GM12865 (cell line): ENCODE measurements at places on chromosomes 1 and 21.

DNA sequence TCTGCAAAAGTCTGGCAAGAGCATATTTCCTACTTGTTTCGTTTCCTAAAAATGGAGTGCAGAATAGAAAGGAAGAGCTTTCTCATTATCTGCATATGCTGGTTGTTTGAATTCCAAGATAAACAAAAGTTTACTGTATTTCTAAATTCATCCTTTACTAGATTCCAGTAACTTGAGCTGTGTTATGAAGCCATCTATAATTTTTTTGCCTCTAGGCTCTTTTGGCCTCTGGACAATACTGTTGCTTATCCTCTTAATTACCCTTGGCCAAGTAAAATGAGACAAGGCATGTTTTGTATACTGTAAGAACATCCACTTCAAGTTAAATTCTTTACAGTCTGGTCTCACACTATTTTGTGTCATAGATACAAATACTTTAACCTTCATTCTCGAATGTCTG is 45.6 kb upstream of the HFM1 start:
- no peak for DNase-seq

DNA sequence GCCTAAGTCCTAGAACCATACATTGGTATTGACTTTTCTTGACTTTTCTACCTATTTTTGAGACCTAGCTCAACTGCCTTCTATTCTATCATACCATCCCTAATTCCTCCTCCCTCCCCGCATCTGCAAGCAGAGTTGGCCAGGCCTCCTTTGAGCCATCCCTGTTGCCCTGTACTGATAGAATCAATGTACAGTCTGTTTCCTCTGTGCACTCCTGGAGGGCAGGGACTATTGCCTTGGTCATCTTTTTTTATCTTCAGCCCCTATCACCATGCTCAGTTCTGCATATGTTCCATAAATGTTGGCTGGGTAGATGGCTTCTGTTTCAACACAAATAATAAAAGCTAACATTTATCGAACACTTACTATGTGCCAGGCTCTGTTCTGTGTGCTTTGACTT is 4.0 kb upstream of the RGS16 start:
- no peak for DNase-seq

DNA sequence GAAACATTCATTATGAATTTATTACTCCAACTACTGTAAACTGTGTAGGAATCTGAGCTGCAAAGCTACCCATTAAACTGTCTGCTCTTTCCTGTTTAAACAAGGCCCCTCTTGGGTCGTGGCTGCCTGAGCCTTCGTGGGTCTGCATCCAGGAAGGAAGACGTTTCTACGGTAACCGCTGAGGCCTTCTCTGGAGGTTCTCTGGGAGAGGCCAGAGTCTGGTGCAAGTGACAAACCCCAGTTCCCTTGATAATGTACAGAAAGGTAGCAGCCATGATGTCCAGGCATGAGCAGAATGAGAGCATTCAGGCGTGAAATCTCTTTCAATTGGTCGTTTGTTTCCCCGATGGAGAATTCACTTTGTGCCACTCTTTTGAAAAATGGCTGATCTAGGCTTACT is 350.2 kb downstream of the PLPP3 start:
- DNase-seq: no peak

DNA sequence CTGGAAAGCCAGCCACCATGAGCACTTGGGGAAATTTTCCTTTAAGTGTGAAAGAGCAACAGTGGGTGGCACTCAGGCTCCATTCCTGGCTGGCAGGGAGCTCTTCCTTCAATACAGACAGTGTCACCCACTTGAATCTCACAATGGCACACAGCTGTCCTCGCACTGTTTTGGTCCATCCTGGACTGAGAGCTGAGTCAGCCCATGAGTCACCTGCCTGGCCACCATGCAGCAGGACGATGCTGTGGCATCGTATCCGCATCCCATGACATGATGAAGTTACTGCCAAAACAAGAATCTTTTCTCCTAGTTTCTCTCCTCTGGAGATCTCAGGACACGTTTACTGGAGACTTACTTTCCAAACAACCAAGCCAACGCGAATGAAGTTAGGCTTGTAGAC is 6.0 kb downstream of the TMPRSS2 start:
- DNase-seq: no peak

DNA sequence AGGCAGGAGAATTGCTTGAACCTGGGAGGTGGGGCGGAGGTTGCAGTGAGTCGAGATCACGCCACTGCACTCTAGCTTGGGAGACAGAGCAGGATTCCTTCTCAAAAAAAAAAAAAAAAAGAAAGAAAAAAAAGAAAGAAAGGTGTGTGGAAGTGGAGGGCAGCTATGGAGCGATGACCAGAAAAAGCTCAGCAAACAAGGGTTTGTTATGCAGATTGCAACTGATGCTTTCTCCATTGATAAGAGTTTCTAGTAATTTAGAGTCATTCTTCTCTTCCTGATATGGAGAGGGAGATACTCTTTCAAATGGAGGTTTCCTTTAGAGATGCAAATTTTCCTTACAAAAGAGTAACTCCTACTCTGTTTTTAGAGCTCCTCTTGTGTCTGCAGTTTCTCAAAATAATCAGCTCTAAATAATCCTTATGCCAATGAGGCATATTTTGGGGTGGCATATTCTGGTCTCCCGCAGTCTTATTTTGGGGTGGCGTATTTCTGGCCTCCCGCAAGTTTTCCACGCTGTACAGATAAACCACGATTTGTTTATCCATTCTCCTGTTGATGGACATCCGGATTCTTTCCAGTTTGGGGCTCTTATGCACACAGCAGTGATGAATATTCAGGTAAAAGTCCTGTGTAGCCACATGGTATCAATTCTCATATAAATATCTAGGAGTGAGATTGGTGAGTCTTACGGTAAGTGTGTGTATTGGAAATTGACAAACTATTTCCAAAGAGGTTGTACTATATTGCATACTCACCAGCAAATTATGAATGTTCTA is 30.7 kb upstream of the RCC2 start:
- DNase-seq: no peak

DNA sequence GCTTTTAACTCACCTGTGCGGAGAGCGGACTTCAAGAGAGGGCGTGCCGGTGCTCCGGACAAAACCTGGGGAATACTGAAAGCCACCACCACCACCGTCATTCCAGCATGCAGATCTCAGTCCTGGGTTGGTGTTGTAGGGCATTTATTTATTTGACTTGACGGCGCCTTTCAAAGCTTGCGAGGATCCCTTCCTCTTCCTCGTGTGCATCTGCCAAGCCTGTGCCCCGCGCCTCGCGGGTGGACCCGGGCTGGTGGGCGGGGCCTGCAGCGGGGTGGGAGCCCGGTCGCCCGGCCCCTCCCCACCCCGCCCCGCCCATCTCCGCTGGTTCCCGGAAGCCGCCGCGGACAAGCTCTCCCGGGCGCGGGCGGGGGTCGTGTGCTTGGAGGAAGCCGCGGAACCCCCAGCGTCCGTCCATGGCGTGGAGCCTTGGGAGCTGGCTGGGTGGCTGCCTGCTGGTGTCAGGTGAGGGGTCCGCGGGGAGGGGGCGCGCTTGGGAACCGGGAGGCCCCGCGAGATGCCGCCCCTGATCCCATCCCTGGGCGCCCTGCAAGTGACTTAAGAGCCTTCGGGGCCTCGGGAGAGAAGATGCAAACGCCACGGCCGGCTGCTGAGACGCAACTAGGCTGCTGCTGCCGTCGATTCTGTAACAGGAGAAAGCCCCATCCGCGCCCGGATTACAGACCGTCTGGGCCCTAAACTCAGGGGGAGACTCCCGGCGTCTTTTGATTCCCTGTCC is at the start of gene IL10RB:
IL10RB (plus strand) TSS at position 318 of the 739 bp plus-strand sequence; CDS start at position 417, 99 bp downstream.
- peak; percentile 89 for DNase-seq

- no peak for DNase-seq
Observed at GRCh38 chr21:23127973-23128372, 2129.8 kb downstream of the NCAM2 start.
